DMS79 (cell line): ENCODE measurements at places on chromosomes 7 and 10.

DNA sequence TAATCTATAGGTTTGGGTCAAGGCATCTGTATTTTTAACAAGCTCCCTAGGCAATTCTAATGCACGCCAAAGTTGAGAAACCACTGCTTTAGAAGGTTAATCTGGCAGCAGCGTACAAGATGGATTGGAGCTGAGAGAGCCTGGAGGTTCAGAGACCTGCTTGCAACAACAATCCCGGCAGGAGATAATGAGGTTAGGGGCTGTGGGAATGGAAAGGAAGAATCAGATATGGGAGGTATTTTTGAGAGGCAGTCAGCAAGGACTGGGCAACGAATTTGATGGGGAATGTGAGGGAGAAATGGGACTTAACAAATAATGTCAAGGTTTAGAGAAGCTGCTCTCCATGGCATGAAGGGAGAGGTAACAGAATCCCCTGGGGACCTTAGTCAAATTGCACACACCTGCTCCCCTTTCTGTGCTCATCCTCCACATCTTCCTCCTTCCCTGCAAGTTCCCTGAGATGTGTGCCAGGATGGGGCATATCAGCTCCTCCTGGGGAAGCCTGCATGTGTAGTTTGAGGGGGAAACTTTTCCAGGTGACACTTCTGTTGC is 731.0 kb upstream of the GALNT17 start:
- no peak for DNase-seq

DNA sequence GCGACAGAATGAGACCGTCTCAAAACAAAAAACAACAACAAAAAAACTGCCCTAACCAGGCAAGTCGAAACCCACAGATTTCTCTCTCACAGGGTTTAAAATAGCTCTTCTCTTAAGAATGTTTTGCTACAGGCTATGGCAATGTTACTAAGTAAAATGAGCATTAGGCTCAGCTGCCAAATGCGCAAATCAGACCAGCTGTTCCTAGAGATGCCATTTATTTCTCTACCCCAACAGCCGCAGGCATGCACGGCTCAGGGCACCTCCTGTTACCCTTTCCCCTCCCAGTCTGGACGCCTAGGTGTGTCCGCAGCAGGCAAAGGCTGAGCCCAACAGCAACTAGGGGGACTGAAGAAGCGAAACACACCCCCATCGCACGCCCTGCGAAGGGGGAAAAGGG is 168.3 kb upstream of the MBL2 start:
- DNase-seq, result no peak

GRCh38 chr7:25881317-25882037 is 270.5 kb upstream of the NFE2L3 start:
- DNase-seq, result peak; percentile 37

DNA sequence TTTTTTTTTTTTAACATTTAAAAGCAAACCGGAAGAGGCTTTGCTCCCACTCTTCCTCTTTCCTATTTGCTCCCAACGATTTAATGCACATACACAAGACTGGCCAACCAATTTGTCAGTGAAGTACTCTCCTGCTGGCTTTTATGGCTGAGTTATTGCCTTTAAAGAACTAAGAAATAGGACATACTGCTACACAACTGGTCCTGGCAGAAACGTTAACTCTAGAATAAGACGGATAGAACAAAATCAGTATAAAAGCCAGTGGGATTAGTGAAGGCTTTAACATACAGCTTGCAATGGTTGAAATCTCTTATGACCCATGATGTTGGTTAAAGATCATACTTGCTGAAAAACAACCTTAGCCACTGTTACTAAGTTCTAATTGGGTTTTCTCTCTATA is 47.2 kb downstream of the PDE1C start:
- DNase-seq, result no peak

- DNase-seq, result no peak
These were observed 179.0 kb downstream of the PCDH15 start for GRCh38 chr10:54622017-54622416.

GRCh38 chr10:121322776-121323175 is 275.5 kb downstream of the FGFR2 start:
- no peak for DNase-seq

DNA sequence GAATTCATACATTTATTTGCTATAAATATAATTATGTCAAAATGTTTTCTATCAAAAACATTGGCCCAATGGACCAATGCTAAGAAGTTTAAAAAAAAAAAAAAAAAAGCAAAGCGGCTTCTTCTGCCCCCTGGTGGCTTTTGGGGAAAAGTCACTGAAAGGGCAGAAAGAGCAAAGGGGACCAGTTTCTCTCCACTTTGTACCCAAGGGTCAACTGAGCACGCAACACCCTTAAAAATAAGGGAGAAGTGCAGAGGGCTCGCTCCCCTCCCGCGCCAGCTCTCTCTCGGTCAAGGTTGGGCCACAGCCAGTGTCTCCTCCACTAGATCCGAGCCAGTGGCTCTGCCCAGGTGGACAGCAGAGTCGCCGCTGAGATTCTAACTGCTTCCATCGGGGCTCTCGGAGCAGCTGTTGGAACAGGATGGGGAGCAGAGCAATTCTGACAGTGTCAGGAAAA is 136.4 kb upstream of the FGFR2 start:
- DNase-seq, result no peak

GRCh38 chr7:17311952-17312351 is 13.5 kb downstream of the AHR start:
- no peak for DNase-seq

DNA sequence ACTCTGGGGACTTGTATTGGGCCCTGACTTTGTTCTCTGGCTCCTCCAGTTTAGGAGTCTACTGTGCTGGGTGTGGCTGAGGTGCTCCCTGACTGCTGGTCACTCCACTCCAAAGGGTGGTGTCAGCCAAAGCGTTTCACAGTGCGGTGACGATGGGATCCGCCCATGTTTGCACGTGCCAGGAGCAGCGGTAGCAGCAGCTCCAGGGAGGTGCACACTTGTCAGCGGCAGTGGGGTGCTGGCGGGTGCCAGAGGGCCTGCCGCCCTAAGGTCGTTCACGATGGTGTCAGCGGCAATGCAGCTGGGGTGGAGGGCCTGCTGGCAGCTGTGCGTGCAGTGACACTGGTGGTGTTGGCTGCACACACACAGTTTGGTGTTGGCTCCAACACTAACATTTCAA is 268.5 kb upstream of the AKR1E2 start:
- no peak for DNase-seq

- DNase-seq, result no peak
These were observed 42.1 kb upstream of the EMX2 start for GRCh38 chr10:117500456-117500855.

GRCh38 chr10:50788951-50789945 is 49.5 kb downstream of the ASAH2B start:
- DNase-seq, result no peak

- no peak for DNase-seq
These were observed 43.5 kb upstream of the LSM8 start for GRCh38 chr7:118140468-118140867.

DNA sequence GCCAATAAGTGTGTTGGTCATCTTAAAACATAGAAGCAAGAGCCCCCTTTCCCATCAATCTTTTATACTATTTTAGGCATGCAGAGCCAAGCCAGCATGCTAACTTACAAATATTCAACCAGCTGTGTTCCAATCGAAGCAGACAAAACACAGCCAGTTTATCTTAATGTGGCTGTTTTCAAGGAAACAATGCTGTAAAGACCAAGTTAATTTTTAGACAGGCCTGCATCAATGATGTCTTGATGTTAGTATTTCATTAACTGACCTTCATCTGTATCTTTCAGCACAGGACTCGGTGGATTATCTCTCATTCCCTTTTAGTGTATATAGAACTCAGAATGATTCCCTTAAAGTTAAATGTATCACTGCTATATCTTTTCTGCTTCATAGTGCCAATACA is 262.0 kb upstream of the ZWINT start:
- no peak for DNase-seq

DNA sequence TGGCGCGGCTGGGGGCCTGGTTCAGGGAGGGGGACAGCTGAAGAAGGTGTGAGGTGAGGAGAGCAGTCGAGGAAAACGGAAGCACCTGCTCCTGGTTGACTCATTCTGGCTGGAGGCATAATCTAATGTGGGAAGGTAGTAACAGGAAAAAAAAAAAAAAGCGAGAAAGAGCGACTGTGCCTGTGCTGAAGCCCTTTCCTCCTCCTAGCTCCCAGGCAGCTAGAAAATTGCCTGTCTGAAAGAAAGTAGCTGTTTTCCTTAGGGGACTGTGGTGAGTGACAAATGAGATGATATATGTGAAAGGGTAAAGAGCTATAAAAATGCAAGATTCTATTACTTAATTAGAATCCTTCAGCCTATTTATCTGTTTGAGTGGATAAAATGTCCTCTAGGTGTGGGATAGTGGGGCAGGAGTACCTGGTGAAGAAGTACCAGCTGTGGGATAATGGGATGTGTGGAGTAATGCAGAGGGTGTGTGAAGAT is 4.9 kb upstream of the MEST start:
- peak; percentile 47 for DNase-seq

DNA sequence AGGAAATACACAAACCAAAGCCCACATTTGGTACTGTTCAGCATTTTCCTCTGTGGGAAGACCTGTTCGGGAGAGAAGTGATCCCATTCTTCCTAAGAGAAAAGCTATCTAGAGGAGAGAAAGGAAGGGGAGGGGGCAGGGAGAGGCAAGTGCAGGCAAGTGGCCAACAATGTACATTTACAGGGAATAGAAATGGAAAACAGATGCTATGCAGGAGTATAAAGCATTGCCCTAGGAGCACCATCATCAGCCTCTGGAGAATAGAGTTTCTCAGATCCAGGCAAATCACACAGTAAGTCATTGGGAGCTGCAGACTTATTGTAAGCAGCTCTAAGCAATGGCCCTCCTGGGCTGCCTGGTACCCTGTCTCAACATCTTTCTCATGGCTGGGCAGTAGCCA is 424.4 kb upstream of the AUTS2 start:
- no peak for DNase-seq

- no peak for DNase-seq
These were observed 16.4 kb upstream of the C10orf105 start for GRCh38 chr10:71735709-71736569.

- DNase-seq, result no peak
These were observed 684.3 kb upstream of the AUTS2 start for GRCh38 chr7:68914006-68914405.

- no peak for DNase-seq
These were observed 618.6 kb downstream of the ZWINT start for GRCh38 chr10:55742487-55742886.

GRCh38 chr7:74269757-74270277 is 15.6 kb upstream of the RFC2 start:
- peak; percentile 53 for DNase-seq

GRCh38 chr7:117876761-117877160 is 3.5 kb upstream of the CTTNBP2 start:
- DNase-seq, result no peak

- DNase-seq, result no peak
These were observed 40.4 kb downstream of the CALML3 start for GRCh38 chr10:5565205-5565545.

GRCh38 chr10:114477285-114477684 is 73.0 kb upstream of the AFAP1L2 start:
- no peak for DNase-seq

GRCh38 chr7:150620061-150620460 is 12.1 kb downstream of the GIMAP6 start:
- DNase-seq, result no peak

GRCh38 chr7:158021836-158022235 is 565.8 kb downstream of the PTPRN2 start:
- no peak for DNase-seq

- DNase-seq, result no peak
These were observed 149.7 kb downstream of the PAXIP1 start for GRCh38 chr7:154853063-154853726.

GRCh38 chr10:88616250-88616977 is 29.9 kb downstream of the LIPJ start:
- DNase-seq, result no peak

DNA sequence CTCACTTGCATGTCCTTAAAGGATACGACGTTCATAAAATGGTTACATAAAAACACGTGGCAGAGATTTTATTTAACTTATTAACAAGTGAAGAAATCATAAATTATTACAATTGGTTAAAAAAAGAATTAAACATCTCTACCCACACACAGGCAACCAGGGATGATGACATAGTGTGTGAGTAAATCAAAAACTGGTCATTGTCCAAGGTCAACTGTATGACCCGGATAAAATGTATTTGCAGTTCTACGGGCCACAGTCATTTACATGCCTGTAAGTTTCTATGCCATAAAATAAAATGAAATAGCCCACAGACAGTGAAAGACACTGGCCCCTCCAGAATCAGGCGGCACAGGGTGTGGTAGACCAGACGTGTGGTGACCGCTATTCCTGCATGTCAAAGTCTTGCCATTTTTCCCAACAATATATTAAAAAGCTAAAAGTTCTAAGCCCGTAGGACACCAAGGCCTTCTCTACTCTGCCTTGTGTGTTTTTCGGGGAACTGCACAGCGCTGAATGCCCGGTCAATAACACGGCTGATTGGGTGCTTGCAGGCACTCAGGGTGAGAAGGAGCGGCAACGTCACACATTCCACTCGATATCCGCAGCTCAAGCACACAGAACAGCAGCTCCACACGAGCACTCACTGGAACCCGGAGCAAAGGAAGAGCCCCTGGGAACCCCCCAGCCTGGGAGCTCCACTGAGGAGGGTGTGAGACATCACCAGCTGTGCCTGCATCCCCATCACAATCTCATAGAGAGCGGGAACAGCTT is 143.3 kb upstream of the PPP2R2D start:
- no peak for DNase-seq

- DNase-seq, result no peak
These were observed 8.2 kb upstream of the BLVRA start for GRCh38 chr7:43750016-43750887.

DNA sequence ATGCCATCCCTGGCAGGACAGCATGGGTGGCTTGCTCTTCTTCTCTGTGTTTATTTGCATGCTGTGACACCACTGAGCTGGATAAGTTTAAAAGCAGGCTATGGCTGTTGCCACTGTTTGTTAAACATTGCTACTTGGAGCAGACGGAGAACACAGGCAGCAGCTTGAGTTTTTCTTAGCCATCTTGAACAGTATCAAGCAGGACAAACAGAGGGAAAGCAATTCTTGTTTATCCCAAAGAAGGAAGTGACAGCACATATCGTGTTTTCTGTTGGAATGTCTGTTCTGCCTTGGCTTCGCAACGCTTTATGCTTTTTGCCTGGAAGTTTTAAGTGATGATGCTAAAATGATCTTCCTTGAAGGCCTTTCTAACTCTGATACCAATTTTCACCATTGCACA is 73.8 kb downstream of the MKX start:
- DNase-seq, result no peak

GRCh38 chr7:26709210-26709990 is 155.0 kb downstream of the SKAP2 start:
- no peak for DNase-seq

GRCh38 chr10:119273413-119273812 is 66.0 kb downstream of the GRK5 start:
- no peak for DNase-seq

GRCh38 chr10:12606461-12606860 is 257.1 kb downstream of the CAMK1D start:
- peak; percentile 58 for DNase-seq

DNA sequence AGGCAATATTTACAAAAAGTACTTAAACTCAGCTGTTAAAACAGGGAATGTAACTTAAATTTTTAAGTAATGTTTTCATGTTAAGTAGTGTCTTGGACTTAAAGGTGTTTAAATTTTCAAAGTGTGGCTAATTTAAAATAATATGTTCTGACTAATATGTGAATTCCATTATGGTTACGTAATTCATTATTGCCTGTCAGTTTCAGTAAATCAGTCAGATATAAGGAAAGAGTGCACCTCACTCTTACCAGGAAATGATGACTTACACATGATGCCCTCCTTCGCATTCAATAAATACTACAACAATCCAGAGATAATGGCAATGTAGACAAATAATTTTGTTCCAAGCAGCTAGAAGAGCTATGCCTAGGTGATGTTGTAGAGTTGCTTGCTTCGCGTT is 69.0 kb upstream of the WNT16 start:
- DNase-seq, result no peak

GRCh38 chr10:1465418-1465911 is 271.9 kb downstream of the ADARB2 start:
- DNase-seq, result no peak
